Activated naive CD4-positive, alpha-beta T cell (primary cell): ENCODE measurements at places on chromosomes 1 and 21.

- no peak for DNase-seq
These were observed 663.6 kb upstream of the PLXNA2 start for GRCh38 chr1:208907790-208908189.

DNA sequence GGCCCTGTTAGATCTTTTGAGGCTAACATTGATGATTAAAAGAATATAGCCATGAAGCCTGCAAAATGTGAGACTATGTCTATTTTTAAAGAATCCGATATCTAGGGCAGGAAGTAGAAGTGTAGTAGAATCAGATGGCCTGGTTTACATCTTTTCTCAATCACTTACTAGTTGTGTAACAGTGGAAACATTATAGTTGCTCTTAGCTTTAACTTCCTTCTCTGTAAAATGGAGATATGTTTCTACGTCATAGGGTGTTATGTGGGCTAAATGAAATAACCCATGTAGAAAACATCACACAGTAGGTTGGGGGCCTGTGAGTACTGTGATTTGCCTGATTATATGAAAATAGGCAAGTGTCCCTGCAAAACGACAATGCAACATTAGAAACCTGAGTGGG lies 4.4 kb upstream of the IGFN1 start:
- DNase-seq = no peak

DNA sequence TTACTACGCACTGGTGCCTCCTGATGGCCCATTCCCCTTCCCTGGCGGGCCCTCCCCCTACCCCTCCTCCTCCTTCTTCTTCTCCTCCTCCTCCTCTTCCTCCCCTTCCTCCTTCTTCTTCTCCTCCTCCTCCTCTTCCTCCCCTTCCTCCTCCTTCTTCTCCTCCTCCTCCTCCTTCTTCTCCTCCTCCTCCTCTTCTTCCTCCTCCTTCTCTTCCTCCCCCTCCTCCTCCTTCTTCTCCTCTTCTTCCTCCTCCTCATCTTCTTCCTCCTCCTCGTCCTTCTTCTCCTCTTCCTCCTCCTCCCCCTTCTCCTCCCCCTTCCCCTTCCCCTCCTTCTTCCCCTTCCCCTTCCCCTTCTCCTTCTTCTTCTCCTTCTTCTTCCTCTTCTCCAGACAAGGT lies 64.7 kb upstream of the COG2 start:
- DNase-seq = no peak

GRCh38 chr1:232044728-232045127 lies 418.1 kb downstream of the DISC1 start:
- no peak for DNase-seq

DNA sequence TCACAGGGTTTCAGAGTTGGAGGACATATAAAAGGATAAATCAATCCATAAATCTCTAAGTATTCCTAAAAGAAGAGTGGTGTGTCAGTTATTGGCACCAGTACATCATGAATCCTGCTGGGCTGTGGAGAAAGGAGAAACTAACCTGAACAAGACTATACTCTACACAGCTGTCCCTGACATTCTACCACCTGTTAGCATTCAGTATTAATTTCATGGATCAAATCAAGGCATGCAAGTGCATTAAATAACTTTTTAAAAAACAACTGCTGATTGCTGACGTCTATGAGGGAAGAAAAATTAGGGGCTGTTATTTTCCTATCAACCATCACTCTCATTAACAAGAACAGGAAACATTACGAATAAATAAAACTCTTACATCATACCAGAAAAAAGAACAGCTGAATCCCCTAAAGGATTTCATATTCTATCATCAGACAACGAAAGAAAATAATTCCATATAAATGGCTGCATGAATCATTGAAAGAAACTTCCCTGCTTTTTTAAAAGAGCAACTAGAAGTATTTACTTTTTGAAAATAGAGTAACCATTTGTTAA lies 121.7 kb downstream of the ATF6 start:
- no peak for DNase-seq

GRCh38 chr1:168394858-168395257 lies 114.2 kb downstream of the TBX19 start:
- DNase-seq = no peak

- DNase-seq = no peak
These were observed 36.8 kb upstream of the PKN2 start for GRCh38 chr1:88647249-88647645.

- DNase-seq = no peak
These were observed 48.0 kb downstream of the NID1 start for GRCh38 chr1:236016782-236017400.

DNA sequence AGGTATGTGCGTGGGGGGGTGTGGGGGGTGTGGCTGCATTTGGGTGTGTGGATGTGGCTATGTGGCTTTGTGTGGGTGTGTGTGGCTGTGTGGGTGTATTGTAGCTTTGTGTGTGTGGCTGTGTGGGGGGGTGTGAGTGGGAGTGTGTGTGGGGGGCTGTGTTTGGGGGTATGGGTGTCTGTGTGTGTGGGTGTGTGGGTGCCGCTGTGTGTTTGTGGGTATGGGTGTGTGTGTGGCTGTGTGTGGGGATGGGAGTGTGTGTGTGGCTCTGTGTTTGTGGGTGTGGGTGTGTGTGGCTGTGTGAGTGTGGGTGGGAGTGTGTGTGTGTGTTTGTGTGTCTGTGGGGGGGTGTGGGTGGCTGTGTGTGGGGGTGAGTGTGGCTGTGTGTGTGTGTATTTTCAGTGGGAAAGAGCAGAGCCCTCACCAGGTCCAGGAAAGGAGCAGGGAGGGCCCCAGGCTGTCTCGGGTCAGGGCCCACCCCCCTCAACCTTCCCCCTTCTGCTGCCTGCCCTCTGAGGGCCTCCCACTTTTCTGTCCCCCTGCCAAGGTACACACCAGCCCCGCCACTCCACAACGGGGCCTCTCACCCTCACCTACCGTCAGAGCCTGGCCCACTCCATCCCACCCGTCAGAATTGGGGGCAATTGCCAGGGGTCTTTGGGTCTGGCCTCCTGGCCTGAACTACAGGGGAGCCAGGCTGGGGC lies 1.9 kb upstream of the COL8A2 start:
- no peak for DNase-seq

- DNase-seq = no peak
These were observed 70.0 kb upstream of the ZNF644 start for GRCh38 chr1:91091812-91092211.
